Stimulated activated CD4-positive, alpha-beta T cell treated with anti-CD3 and anti-CD28 coated beads, TNF-alpha, amount 100 ng/mL, for 48 hours (primary cell): ENCODE measurements at places on chromosomes 13 and 19.

DNA sequence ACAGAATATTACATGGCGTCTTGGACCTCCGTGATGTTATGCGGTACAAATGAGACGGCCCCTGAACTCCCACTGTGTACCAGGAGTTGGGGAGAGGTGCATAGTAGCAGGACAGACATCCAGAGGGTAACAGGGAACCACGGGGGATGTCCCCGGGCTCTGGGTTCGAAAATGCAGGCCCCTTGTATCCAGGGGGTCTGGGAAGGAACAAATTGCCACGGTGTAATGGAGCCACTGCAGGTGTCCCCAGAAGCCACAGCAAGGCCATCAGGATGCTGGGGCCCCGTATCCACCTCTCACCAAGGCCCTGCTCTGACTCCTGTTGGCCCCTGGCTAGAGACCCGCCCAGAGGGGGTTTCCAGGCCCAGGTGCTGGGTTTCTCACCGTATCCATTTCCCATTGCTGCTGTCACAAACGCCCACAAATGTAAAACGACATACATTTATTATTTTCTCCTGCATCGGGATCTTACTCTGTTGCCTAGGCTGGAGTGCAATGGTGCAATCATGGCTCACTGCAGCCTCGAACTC, 77.8 kb downstream of the INSR start:
- no peak for DNase-seq

- no peak for DNase-seq
Measured at GRCh38 chr13:42807866-42808265, 26.5 kb downstream of the FAM216B start.

DNA sequence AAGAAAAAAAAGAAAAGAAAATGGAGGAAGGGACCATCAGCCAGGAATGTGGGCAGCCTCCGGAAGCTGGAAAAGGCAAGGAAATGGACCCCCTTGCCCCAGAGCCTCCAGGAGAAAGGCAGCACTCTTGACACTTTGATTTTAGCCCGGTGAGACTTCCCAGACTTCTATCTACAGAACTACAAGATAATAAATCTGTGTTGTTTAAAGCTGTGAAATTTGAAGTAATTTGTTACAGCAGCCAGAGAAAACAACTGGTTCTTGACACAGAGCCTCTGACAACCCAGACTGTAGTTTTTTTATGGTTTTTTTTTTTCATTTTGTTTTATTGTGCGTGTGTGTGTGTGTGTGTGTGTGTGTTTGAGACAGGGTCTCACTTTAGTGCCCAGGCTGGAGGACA, 7.6 kb downstream of the CTU1 start:
- DNase-seq: no peak

DNA sequence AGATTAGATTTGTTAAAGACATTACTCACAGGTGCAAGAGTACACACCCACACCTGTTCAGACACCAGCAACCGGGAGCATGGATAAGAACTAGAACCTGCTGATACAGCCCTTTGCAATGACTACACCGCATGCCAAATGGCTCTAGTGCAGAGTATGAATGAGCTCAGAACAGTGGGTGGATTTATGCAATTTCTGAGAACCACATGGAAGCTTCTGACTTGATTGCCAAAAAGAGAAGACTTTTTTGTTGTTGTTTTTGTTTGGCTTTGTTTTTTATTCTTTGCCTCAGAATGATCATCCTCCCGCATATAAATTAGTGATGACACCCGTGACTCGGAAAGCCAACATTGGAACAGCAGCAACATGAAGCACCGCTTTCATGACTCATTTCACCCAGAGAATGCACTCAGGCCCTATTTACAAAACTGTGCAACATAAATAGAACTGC, 77.4 kb upstream of the LRCH1 start:
- DNase-seq: no peak

DNA sequence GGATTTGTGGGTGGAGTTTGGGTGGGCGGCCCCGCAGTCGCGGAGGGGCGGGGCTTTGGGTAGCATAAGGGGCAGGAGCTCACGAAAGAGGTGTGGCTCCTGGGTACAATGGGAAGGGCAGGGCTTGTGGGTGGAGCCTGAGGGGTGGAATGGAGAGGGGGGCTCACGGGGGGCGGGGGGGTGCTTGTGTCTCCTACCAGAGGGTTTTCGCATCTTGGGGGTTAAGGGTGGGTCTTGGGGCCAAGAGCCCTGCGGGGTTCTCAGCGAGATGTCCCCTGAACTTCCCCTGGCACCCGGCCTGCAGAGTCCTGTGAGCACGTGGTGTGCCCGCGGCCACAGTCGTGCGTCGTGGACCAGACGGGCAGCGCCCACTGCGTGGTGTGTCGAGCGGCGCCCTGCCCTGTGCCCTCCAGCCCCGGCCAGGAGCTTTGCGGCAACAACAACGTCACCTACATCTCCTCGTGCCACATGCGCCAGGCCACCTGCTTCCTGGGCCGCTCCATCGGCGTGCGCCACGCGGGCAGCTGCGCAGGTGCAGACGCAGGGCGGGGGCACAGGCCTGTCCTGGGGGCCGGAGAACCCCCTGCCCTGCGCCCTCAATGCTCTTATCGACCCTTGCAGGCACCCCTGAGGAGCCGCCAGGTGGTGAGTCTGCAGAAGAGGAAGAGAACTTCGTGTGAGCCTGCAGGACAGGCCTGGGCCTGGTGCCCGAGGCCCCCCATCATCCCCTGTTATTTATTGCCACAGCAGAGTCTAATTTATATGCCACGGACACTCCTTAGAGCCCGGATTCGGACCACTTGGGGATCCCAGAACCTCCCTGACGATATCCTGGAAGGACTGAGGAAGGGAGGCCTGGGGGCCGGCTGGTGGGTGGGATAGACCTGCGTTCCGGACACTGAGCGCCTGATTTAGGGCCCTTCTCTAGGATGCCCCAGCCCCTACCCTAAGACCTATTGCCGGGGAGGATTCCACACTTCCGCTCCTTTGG, 5.1 kb downstream of the FSTL3 start:
- DNase-seq: peak; percentile 98

DNA sequence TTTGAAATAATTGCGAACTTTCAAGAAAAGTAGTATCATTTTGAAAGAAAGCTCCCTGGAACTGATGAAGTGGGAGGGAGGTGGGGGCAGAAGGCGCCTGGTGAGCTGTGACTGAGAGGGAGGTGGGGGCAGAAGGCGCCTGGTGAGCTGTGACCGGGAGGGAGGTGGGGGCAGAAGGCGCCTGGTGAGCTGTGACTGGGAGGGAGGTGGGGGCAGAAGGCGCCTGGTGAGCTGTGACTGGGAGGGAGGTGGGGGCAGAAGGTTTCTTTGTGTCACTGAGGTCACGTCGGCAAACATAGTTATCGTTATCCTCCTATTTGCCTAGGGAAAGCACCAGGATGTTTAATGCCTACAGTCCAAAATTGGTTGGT, 24.2 kb downstream of the C2CD4C start:
- DNase-seq: no peak

GRCh38 chr19:1067341-1067957, 482 bp downstream of the ARHGAP45 start:
- no peak for DNase-seq

- no peak for DNase-seq
Measured at GRCh38 chr19:3073159-3073563, 10.9 kb upstream of the TLE5 start.

DNA sequence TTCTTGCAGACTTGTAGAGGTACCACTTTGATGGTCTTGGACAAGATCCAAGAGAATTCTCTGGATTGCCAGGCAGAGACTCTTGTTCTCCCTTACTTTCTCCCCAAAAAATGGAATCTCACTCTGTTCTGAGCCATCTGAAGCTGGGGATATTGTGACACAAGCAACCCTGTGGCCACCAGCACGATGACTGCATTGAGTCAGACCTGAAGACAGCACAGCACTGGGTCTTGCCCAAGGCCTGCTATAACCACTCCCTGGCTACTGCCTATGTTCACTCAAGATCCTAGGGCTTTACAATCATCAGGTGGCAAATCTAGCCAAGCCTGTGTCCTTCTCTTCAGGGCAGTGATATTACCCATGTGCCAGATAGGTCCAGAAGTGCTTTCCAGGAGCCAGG, 202.5 kb upstream of the SERP2 start:
- DNase-seq: no peak

- no peak for DNase-seq
Measured at GRCh38 chr13:29239653-29240525, 355.6 kb downstream of the SLC7A1 start.

DNA sequence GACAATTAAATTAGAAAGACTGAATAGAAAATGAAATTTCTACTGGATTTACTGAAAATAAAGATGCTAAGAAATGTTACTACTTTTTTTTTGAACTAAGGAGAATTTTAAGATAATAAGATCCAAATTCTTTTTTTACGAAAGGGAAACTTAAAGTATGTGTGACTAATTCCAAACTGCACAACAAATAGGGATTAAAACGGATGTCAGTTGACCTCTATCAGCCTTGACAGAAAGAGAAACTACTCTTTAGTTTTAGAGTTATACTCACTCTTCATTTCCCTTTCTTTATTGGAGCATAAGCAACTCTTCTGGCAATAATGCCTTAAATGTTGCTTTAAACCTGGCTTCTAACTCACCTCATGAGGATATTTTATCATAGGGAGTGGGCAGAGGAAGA, 273.8 kb downstream of the SLITRK6 start:
- DNase-seq: no peak

GRCh38 chr19:18232540-18233223, 6.4 kb upstream of the PDE4C start:
- no peak for DNase-seq

- DNase-seq: no peak
Measured at GRCh38 chr13:84902243-84902642, 897.0 kb downstream of the SLITRK6 start.

DNA sequence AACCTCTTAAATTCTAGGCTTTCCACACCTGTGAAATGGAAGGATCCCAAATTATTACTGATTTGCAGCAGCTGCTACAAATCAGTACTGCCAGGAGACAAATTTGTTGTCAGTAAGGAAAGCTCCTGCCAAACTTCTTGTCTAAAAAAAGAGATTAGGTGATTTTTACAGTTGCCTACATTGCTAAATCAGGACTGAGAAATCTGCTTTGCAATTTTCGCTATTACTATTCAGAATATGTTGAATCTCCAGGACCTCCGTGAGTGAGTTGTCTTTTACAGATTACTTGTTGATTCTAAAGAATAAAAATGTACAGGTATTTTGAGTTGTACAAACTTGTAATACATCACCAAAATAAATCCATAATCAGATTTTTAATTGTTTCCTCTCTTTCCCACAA, 1815.9 kb downstream of the PCDH9 start:
- DNase-seq: no peak

DNA sequence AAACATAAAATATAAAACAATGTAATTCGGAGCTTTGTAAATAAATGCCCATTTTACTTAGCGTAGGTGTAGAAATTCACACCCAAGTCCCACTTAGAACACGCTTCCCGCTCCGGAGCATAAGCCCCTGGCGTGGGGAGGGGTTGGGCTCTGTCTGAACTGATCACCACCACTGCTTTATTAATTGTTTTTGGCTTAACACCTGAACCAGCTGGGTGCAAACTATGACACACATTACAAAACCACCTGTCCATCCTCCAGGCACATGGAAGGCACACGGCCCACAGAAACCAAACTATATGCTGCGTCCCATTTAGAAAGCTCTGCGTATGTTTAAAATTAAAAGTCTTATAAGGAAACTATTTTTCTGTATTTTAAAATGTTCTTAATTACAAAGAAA, 25.9 kb downstream of the RASA3 start:
- DNase-seq: no peak

DNA sequence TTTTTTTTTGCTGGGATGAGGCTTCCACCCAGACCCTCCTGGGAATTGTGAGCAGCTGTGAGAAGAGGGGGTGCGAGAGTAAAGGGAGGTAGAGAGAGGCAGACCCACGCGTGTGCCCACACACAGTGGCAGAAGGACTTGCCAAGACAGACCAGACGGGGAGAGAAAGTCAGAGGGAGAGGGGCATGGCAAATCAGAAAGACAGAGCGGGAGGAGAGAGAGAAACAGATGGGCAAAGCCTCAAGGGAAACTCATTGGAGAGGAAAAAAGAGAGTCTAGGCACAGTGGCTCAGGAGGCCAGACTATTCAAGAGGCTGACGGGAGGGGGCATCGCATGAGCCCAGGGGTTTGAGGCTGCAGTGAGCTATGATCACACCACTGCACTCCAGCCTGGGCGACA, 17.0 kb downstream of the CATSPERG start:
- no peak for DNase-seq

- no peak for DNase-seq
Measured at GRCh38 chr13:80462037-80462436, 121.1 kb upstream of the SPRY2 start.

DNA sequence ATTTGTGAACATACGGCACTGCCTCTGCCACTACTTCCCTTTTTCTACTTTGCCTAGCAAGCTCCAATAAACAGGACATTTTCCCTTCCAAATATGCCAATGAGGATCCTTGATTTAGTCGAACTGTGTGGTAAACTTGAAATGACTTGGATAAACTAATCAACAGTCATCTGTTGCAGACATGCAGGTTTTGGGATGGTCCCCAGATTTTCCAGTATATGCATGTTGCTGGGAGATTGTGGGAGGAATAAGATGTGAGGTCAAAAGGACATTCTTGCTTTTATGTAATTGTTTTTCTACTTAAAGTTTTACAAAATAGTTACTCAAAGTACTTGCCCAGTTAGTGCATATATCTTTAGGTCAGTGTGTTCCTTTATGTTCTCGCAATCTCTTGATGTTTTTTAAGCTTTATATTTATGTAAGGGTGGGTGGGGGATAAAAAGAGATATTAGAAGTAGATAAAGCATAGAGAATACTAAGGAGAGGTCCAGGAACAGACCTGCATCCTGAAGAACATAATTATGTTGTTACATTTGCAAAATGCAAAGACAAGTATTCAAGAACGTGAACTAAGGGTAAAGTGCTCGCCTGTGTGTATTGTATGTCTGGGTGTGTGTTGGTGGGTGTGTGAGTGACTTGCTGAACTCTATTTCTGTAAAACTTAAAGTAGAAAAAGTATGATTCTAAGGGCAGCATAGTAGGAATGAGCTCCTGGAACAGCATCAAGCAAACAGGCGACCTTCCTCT, 88.4 kb upstream of the OXGR1 start:
- no peak for DNase-seq

DNA sequence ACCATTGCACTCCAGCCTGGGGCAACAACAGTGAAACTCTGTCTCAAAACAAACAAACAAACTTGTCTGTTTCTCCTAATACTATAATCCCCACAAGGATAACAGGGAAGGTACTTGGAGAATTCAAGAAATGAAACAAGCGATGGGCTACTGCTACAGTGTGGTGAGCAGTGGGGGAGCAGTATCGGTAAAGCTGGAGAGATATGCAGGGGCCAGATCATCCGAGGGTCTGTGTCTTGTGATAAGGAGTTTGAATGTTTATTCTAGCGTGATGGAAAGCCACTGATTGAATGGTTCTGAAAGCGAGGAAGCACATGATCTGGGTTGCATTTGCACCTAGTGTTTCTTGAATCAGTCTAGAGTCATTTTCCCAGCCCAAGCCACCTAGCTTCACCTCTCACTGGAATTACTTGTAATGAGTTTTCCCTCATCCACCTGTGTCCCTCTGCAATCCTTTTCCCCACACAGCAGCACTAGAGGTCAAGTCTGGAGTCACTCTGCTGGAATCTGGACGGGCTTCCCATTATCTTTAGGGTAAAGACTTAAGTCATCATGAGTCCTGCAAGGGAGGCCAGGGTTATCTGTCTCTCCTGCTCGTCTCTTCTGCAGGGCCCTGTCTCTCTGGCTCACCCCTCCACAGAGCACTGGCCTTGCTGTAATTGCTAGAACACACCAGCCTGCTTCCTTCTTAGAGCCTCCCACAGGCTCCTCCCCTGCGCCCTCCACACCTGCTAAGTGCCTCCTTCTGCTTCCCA, 162.3 kb downstream of the KLF5 start:
- no peak for DNase-seq

- no peak for DNase-seq
Measured at GRCh38 chr19:38350883-38351282, 15.3 kb downstream of the CATSPERG start.
